ENCODE measurements at places on chromosomes 3 and 15.
A peak's percentile ranks its signal among the peaks of the same experiment; 100 is the strongest.

DNA sequence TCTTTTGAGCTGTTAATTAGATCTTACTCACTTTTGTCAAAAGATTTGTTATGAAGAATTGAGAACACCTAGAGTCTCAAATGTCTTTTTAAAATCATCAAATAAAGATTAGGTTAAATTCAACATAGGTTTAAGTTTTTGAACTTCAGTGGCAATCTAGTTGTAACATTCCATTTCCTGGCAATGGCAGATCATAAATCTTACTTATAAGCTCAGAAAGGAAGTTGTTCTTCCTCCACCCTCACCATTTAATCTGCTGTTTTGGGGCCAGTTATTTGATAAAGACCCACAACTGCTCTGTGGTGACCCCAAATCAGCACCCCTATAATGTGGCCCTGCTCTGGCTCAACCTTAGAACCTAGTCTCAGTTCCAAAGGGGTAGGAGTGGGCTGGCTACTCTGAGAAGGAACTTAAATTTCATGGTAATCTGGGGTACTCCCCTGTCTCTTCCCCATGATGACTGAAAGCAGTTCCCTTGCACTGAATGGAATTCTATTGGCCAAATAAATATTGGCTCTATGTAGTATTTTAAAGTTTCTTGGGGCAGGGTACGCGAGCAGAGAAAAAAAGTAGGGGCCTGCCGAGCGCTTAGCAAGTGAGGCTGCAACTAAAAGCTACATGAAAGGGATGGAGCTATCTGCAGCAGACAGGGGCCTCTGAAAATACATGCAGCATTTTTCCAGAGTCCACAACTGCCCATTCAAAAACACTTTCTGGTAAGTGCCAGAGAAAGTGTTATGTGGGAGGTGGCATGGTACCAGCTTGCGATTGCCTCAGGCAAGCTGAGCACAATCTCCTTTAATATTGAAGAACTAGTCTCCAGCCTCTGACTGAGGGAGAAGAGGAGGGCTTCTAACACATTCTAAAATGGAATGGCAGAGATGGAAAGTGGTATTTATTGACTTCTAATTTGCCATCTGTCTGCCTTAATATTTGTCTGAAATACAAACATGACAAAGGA is 103.6 kb upstream of the RASGRP1 start:
- H3K27me3 ChIP-seq, result no peaks in the 10 kb centered on the region

- no peak for DNase-seq
- peaks cover 12% of the 10 kb centered on the region for H3K4me1 ChIP-seq
- no peak overlapping the region for H3K4me3 ChIP-seq
Observed at GRCh38 chr15:73685981-73686380, 1.8 kb downstream of the CD276 start.

DNA sequence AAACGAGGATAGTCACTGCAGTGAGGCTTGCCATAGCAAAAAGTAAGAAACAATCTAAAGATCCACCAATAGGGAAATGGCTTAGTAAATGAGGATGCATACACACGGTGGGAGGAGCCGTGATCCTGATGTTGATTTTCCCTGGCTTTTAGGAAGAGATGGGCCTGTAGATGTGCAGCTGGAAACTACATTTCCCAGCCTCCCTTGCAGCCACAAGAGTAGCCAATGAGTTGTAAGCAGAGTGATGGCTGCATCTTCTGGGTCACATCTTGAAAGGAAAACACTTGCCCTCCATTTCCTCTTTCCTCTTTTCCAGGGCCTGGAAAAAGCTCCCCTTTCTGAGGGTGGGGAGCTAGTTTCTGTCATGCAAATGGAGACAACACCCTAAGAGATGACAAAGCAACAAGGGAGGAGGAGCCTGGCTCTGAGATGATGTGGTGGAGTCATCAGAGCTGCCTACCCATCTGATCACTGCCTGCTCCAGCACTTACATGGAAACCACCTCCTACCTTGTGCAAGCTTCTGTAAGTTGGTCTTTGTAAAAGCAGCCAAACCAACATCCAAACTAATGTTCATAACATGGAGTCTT is 139.1 kb downstream of the TLE3 start:
- no peak overlapping the region for H3K4me3 ChIP-seq
- H3K4me1 ChIP-seq, result no peaks in the 10 kb centered on the region
- no peak for DNase-seq
- peaks cover 3% of the 10 kb centered on the region for H3K27me3 ChIP-seq
- H3K36me3 ChIP-seq, result no peaks in the 10 kb centered on the region

DNA sequence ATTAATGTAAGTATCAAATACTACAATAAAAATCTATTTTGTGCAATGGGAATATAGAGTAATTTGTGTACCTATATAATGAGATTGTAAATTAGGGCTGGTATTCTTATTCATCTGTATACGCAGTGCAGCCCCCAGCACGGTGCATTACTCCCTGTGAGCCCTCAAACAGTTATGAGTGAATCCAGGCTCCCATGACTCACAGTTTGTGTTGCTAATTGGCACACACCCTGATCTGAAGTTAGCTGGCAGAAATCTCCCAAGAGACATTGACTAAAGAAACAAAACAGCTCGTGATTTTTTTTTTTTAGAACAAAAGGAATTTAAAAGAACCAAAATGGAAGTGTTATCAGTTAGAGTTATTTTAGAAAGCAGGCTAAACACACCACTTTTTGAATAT is 15.7 kb downstream of the GK5 start:
- H3K27me3 ChIP-seq, result no peaks in the 10 kb centered on the region
- DNase-seq, result no peak
- H3K36me3 ChIP-seq, result peaks cover 43% of the 10 kb centered on the region
- H3K4me1 ChIP-seq, result no peaks in the 10 kb centered on the region
- H3K4me3 ChIP-seq, result no peak overlapping the region

DNA sequence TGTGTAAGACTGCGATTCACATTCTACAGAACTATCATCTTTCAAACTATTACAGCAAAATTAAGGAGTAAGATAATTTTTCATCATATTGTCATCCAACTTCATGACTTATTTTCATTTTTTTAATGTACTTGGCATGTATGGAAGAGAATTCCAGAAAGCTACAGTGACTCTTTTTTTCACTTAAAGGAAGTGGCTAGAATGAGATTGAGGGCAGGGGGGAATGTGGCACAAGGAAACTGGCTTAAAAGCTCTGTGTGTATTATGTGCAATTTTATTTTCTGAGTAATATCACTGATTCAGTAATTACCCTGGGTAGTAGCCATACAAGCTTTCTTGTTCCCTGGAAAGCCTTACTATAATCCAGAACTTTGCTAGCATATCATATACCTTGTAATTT is 94.6 kb downstream of the FILIP1L start:
- H3K36me3 ChIP-seq, result no peaks in the 10 kb centered on the region
- DNase-seq, result no peak
- no peak overlapping the region for H3K27ac ChIP-seq
- no peaks in the 10 kb centered on the region for H3K4me1 ChIP-seq
- H3K27me3 ChIP-seq, result no peaks in the 10 kb centered on the region

DNA sequence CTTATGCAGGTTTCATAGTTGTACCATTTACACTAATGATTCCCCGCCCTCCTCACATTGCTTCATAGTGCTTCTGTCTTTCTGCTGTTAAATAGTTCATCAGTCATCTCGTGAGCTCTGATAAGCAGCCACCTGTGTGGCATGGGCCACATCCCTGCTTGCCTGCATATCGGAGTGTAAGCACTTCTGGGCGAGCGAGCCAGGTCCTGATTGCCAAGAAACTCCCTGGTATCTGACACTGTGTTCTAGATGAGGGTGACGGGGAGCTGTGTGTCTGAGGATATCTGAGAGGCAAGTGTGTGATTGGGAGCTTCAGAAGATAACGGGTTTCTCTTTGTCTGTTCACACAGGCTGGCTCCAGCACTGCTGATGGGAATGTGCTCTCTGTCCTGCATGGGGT is 130.6 kb downstream of the LRIG1 start:
- H3K36me3 ChIP-seq, result peaks cover 2% of the 10 kb centered on the region
- H3K27me3 ChIP-seq, result no peaks in the 10 kb centered on the region
- H3K27ac ChIP-seq, result no peak overlapping the region
- no peak overlapping the region for H3K4me3 ChIP-seq
- no peak for DNase-seq

DNA sequence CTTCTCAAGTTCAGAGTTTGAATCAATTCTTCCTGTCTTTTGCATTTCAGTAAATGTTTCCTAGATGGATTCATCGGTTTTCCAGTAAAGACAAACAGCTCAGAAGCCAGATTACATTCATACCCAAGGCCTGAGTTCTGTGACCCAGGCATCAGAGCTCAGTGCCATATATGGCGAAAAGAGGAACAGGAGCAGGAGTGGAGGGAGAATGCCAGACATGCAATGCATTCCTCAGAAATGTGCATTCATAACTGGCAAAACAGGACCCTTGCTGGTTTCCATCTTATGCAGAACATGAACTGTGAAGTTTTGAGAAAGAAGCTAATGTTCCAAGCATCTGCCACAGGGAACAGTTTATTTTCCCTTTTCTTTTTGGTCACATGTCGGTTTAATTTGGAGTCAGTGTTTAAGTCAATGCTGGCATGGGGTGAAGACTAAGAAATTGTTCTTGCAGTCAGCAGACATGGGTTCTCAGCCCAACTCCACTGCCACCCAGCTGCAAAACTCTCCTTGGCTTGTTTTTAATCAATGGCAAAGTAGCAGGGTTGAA is 116.5 kb downstream of the LPP start:
- no peak overlapping the region for H3K4me3 ChIP-seq
- no peaks in the 10 kb centered on the region for H3K36me3 ChIP-seq
- H3K4me1 ChIP-seq, result no peaks in the 10 kb centered on the region
- no peak overlapping the region for H3K27ac ChIP-seq
- no peaks in the 10 kb centered on the region for H3K27me3 ChIP-seq

- H3K27me3 ChIP-seq, result no peaks in the 10 kb centered on the region
- H3K4me3 ChIP-seq, result no peak overlapping the region
- no peak overlapping the region for H3K27ac ChIP-seq
- H3K4me1 ChIP-seq, result no peaks in the 10 kb centered on the region
- DNase-seq, result no peak
Observed at GRCh38 chr3:21825684-21826083, 74.7 kb upstream of the ZNF385D start.

DNA sequence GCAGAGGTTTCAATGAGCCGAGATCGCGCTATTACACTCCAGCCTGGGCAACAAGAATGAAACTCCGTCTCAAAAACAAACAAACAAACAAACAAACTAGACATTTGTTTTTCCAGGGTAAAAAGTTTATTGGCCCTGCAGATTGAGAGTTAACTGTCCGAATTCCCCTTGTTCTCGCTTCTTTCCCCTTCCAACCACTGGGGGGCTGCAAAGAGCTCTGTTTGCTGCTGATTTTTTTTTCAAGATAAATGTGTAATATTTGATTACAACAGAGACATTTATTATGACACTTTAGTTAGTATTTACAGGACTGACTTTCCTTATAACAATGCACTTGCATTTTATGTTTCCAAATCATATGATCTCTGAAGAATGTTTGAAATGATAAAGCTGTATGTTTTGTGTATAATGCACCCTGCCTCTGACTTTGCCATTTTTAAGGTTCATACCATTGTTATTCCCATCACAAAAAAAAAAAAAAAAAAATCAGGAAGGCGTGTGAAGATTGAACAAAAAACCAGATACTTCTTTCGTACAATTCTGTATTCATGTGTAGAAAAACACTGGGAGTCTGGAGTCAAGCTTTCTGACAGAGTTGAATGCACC is 2.8 kb downstream of the CLSTN2 start:
- DNase-seq, result peak; percentile 5
- no peak overlapping the region for H3K27ac ChIP-seq
- H3K27me3 ChIP-seq, result peaks cover 19% of the 10 kb centered on the region
- peaks cover 7% of the 10 kb centered on the region for H3K4me1 ChIP-seq
